Right ventricle myocardium superior (tissue), 1 donor: ENCODE measurements at places on chromosomes 1 and 21.

DNA sequence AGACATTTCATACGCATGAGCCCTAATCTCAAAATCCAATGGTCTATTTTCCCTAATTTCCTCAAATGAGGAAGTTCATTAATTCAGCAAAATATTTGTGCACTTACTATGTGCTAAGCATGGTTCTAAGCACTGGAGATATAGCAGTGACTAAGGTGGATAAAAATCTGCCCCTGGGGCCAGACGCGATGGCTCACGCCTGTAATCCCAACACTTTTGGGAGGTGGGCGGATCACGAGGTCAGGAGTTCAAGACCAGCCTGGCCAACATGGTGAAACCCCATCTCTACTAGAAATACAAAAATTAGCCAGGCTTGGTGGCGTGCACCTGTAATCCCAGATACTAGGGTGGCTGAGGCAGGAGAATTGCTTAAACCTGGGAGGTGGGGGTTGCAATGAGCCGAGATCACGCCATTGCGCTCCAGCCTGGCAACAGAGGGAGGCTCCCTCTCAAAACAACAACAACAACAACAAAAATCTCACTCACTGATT is 4.3 kb upstream of the MIIP start:
- peak; percentile 5 for DNase-seq

- DNase-seq, result no peak
Measured at GRCh38 chr1:244057474-244058385, 6.6 kb downstream of the ZBTB18 start.

- DNase-seq, result no peak
Measured at GRCh38 chr1:157575744-157576143, 22.1 kb downstream of the FCRL4 start.

- DNase-seq, result no peak
Measured at GRCh38 chr21:17429936-17430335, 82.9 kb upstream of the CXADR start.

DNA sequence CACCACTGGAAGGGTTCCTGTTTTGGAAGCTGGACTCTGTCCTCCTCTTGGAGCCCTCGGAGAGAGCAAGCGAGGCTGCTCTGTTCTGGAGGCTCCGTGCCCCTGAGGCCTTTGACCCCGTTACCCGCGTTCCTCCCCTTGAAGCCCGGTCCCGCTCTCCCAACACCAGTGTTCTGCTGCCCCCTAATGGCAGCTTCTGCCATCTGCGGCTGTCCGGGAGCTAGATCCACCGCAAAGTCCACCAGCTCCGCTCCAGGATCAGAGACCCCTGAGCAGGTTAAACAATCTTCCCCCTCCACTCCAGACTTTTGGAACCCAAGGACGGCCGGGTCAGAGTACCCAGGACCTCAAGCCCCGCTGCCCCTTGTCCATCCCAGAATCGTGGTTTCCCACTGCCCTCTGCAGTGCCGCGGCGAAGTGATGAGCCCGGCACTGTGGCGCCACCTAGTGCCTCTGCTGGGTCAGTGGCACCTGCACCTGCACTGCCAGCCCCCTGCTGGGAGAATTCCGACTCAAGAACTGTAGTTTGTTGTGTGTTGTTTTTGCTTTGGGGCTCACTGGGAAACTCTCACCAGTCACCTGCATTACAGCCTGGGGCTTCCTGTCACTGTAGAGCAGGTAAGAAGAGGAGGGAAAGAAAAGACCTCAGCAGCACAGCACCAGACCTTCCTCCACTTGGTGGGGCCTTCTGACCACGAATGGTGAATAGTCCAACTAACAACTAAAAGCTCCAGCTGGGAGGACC is 63.5 kb upstream of the NFASC start:
- DNase-seq, result peak; percentile 85

GRCh38 chr1:116372191-116372590 is 853 bp upstream of the ATP1A1 start:
- DNase-seq, result peak; percentile 34

DNA sequence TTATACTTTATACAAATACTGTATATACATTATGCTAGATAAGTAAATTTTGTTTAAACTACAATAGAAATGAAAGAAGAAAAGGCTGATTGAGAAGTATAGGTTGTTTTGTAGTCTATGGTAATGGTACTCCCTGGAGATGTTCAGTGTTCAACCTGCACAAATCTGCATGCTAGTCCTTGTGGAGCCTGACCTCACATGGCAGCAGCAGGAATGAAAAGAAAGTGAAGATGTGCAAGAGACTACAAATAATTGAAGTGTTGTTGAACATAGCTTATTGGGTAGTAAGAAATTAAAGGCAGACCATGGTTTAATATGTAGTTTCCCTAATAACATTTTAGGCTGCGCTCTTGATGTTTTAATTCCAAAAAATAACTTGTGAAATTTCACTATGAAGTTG is 201.2 kb downstream of the TGFB2 start:
- no peak for DNase-seq

- DNase-seq, result no peak
Measured at GRCh38 chr1:78143152-78143551, 97.4 kb downstream of the GIPC2 start.
